ENCODE measurements at places on chromosomes 1 and 21.

- DNase-seq, result no peak
Observed at GRCh38 chr1:100400404-100400803, 48.1 kb downstream of the CDC14A start.

- no peak for DNase-seq
Observed at GRCh38 chr1:180227861-180228647, 2.0 kb upstream of the LHX4 start.

DNA sequence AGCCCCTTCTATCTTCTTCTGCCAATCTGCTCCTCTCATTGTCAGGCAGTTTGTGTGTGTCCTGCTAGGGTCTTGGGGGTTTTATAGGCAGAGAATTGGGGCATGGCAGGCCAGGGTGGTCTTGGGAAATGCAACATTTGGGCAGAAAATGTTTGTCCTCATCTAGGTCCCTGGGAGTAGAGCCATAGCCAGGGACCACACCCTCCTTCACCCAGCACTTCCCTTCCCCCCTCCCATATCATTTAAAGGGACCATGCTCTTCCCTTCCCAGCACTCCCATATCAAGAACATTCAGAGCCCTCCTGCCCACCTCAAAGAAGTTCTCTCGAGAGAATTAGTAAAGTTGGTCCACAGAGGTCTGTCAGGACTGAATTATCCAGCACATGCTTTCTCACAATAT is 41.7 kb downstream of the ZNF697 start:
- no peak for DNase-seq

DNA sequence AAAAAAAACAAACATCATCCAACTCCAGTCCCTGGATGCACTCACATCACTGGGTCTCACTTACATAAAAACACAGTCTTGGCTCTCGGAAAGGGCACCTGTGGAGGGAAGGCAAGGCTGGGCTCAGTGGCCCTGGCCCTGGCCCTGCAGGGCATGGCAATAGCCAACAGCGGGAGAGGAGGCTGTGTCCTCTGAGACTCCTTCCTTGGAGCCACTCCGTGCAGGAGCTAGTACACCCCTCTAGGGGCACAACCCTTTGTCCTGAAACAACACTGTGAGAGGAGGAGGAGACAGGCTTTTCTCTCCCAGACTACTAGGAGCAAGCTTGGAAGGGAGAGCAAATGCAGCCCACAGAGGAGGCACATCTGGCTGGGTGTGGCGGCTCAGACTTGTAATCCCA is 28.0 kb downstream of the URB1 start:
- no peak for DNase-seq

DNA sequence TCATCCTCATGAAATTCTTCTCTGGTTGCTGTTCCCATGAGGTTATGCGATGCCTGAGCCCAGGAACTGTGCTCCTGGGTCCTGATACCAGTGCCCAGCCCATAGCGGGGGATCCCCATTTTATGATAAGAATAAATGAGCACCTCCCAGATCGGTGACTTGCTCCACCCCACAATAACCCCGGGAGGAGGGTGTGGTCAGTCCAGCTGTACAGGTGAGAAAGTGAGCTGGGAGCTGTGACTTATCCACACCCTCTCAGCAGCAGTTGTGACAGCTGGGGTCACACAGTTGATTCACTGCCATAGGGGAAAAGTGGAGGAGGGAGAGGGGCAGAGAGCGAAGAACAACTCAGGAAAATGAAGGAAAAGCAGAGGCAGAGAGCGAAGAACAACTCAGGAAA is 33.4 kb downstream of the OR2G3 start:
- no peak for DNase-seq

DNA sequence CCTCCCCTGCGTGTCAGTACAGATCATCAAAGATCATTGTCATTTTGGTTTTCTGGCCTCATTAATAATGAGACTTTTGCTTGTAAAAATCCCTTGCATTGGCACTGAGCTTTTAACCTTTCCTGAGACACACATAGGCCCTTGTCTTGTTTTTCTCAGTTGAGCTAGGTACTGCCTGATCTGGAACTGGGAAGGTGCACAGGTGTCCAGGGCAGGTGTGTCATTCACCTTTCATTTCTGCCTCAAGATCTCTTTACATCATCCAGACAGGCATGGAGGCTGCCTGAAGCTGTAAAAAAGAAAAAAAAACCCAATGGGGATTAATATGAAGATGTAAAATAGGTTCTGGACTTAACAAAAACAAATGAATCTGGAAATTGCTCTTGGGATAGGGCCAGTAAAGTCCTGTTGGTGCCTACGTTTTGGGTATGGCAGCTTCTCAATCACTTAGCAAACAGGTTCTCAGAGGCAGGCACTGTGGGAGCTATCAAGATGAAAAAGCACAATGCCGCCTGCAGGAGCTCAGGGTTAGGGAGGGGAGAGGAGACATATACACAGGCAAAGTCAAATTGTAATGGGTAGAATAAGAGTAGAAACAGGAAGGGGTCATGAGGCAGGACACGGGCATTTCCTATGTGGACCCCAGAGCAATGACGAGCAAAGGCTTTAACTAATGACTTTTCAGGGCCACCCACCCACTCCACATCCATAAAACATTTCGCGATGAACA is 1.0 kb upstream of the KCNC4 start:
- no peak for DNase-seq

DNA sequence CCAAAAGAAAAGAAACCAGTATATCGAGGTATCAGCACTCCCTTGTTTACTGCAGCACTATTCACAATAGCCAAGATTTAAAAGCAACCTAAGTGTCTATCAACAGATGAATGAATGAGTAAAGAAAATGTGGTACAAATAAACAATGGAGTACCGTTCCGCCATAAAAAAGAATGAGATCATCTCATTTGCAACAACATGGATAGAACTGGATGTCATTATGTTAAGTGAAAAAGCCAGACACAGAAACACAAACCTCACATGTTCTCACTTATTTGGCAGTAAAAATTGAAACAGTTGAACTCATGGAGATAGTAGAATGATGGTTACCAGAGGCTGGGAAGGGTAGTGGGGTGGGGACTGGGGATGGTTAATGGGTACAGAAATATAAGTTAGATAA is 4.3 kb upstream of the GNG5 start:
- no peak for DNase-seq

DNA sequence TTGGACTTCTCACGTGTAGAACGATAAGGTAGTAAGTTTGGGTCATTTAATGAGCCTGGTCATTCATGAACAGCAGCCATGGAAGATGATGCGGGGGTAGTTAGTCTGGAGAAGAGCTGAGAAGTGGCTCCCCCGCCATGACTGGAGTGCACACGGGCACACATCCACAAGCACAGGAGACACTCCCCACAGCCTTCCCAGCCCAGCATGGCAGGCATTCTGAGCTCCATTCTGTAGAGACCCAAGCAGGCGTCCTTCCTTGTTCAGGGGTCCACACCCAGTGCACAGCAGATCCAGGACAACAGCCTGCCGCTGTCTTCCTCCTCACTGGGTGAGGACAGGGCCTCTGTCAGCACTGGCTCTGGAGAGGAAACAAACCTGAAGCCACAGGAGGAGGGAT is 57.0 kb downstream of the SCCPDH start:
- no peak for DNase-seq

- DNase-seq, result no peak
Observed at GRCh38 chr1:173445656-173446055, 31.5 kb upstream of the PRDX6 start.

GRCh38 chr21:24636696-24637095 is 970.6 kb downstream of the MRPL39 start:
- DNase-seq, result no peak

DNA sequence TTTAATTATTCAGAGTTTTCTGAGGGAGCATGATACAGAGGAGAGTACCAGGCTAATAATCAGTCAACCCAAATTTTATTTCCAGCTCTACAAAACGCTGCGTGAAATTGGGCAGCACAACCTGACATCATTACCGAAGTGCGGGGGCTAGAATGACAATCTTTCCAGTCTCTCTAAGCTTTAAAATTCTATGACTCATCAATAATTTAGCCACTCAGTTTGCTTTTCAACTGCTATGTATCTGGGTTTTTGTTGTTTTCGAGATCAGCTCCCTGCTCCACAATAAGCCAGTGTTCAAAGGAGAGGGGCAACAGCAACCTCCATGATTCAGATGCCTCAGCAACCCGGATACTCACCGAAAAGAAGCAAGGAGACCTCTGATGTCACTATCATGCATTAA is 13.9 kb downstream of the SORT1 start:
- DNase-seq, result no peak

- DNase-seq, result no peak
Observed at GRCh38 chr1:21922090-21923013, 14.8 kb downstream of the HSPG2 start.

- peak; percentile 85 for DNase-seq
Observed at GRCh38 chr1:150567341-150567716, 12.1 kb downstream of the MCL1 start.

- no peak for DNase-seq
Observed at GRCh38 chr1:182495693-182496092, 45.7 kb downstream of the RGSL1 start.

- DNase-seq, result no peak
Observed at GRCh38 chr1:103145449-103145848, 37.1 kb upstream of the COL11A1 start.

DNA sequence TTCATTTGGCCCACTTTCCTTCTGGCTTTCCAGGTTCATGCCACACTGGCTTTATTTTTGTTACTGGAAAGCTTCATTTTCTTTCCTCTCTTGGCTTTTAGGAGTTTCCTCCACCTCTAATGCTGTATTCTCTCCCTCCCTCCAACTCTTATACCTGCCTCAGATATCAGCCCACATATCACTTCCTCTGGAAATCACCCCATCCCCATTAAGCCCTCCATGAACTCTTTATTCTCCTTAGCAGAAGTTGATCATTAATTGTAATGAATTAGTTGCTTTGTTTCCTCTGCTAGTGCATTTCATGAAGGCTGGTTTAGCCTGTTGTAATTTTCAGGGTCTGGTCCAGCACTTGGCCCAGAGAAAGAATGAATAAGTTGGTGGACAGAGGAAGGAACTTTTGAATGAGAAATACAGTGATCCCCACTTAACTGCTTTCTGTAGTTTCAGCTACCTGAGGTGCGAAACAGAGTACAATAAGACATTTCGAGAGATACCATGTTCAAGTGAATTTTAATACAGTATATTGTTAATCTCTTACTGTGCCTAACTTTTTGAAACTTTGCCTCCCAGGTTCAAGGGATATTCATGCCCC is 1.7 kb downstream of the SOAT1 start:
- DNase-seq, result no peak

- DNase-seq, result no peak
Observed at GRCh38 chr1:202007304-202007703, 3.1 kb upstream of the ELF3 start.

Data from GM06990 (cell line).